GM12864 (cell line): ENCODE measurements at places on chromosomes 12 and 14.

DNA sequence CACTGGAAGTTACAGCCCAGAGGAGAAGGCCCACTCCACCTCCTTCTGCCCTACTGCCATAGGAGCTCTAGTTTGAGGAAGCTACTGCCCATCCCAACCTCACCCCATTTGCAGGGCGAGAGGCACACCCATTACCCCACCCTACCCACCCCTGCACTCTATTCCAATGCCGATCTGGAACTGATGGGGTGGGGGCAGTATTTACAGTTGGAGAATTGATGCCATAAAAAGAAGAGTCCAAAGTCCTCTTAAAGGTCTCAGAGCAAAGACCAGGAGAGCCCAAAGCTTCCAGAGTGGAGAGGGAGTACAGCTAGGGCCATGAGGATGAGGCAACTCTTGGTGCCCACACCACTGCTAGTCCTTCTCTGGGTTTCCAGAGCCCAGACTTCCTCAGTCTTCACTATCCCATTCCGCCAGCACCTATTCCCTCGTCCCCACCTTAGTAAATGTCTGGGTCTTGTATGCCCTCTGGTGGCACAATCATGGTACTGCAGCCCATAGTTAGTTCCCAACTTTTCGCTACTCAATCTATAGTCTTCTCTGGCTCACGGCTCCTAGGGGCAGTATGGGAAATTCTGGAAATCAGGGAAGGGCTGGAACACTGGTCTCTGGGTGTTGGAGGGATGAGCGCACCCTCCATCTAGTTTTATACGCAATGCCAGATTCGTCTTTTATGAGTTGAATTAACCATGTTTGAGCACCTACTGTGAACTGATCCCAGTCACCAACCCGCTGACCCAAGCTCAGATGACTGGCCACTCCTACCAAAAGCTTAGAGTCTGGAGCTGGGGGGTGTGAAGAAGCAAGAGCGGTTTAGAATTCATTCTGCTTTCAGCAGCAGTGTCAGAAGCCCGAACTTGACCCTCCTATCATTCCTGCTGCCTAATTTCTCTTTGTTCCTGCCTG lies 6.9 kb upstream of the ADCY6 start:
- no peak for DNase-seq

DNA sequence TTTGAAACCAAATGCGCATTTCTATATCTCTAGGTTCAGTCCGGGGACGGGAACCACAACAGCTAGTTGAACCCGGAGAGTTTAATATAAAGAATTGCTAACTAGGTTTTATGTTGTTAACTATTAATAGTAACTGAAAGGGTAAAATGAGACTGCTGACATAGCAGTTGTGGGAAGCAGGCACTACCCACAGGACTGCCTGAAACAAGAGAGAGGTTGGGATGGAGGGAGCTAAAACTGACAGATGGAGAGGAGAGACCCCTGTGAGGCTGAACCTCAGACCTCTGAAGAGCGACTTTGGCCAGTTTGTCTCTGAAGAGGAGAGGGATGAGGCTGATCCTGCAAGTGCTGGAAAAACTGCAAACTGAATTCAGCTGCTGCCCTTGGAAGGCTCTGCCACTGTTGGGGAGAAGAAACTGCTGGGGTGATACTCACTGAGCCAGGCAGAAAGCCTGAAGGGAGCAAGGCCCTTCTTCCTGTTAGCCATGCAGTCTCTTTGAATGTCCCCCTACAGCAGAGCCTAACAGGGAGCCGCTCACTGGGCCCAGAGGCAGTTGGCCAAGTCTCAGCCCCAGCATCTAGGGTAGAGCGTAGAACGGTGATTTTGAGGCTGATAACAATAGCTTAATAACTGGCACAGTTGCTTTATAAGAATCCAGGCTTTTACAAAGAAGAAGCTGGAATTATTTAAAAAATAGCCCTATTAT lies 172.2 kb downstream of the NPAS3 start:
- no peak for DNase-seq

DNA sequence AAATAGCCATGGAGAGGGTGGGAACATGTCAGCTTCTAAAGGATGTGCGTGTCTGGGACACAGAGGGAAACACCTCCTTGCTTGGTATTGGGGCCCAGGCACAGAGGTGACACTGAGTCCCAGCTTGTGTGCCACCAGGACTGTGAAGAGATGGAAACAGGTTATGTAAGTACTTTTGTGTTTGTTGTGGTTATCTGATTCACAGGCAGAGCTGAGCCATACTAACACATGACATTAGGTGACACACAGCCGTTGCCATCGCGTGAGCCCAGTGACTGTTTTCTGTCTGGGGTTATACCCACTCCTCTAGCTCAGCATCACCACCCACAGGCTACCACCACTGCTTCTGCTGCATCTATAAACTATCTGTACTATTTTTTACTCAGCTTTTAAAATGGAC lies 12.1 kb upstream of the FLVCR2 start:
- DNase-seq: no peak

- no peak for DNase-seq
These were observed 128.7 kb downstream of the RGS6 start for GRCh38 chr14:72060917-72061316.

DNA sequence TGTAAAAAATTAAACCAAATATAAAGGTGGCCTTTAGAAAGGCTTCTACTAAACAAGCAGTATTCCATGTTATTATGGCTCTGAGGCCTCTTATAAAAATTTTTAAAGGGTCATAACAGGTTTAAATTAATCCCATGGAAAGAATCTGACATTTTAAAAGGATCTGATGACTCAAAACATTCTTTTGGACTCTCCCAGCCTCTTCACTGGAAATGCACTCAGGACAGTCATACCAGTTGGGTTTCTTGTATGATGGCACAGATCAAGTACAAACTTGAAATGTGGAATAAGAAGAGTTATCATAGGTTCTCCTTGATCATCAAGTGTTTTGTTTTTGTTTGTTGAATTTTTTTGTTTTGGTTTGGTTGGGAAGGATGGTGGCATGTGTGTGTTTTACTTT lies 50.8 kb downstream of the PPP2R5E start:
- no peak for DNase-seq

GRCh38 chr14:68331426-68331825 lies 461.4 kb downstream of the ZFP36L1 start:
- DNase-seq: no peak

DNA sequence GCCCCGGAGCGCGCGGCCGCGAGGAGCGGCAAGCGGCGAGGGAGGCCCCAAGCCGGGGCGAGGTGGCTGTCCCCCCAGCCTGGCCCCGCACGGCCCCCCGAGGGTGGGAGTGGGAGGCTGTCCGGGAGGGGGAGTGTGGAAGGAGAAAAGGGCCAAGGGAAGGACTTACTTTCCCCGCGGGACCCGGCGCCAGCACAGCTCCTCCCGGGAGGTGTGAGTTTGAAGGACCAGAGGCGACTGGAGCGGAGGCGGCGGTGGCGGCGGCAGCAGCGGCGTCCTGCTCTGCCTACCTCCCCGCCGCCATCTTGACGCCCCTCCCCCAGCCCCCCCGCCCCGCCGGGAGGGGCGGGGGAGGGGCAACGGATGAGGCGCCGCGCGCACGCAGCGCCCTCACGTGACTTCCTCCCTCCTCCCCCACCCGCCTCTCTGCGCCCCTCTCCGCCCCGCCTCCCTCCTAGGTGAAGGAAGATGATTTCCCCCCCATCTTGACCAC lies at the start of gene SBNO1:
Gene SBNO1, minus strand, starts transcription at position 316 of the 493 bp plus-strand sequence. CDS start 14,406 bp downstream, outside the sequence.
- DNase-seq: peak; percentile 52

- no peak for DNase-seq
These were observed 43.5 kb upstream of the FKBP4 start for GRCh38 chr12:2751230-2751629.

- no peak for DNase-seq
These were observed 99.0 kb downstream of the LIN7A start for GRCh38 chr12:80838708-80839107.

- no peak for DNase-seq
These were observed 867 bp downstream of the RHOJ start for GRCh38 chr14:63205044-63205575.

- DNase-seq: no peak
These were observed 16.6 kb downstream of the SSTR1 start for GRCh38 chr14:38224338-38224737.

GRCh38 chr14:61585598-61586543 lies 109.4 kb upstream of the HIF1A start:
- DNase-seq: no peak

DNA sequence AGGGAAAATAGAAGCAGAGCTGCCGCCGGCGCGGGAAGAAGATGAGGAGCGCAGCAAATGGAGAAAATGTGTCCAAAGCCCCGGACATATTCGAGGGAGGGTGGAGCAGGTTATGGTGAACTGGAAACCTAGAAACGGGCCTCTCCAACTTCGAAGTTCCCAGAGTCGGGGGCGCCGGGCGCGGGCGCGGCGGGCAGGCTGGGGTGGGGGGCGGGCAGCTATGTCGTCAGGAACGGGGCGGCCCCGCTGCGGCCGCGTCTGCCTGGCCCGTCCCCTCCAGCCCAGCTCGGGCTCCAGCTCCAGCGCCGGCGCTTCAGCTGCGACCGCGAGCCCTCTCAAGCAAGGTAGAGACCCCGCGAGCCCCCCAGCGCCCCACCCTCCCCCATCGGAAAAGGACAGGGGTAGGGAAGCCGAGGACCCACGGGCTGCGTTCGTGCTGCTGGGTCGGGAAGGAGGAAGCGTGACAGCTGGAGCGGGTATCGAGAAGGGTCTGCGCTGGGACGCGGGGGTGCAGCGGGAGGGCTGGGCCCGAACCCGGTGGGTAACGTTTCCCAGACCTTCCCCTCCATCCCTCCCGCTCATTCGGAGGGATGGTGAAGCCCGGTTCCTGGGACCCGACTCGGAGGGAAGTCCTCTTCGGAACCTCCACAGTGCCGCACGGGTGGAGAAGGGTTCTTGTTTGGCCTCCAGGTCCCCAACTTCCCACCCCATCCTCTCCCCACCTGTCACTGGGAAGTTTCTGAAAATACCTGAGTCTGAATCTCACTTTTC lies 1.0 kb downstream of the DGKA start:
- DNase-seq: no peak

- no peak for DNase-seq
These were observed 99.2 kb upstream of the PWP1 start for GRCh38 chr12:107586256-107586970.
